Activated T-cell treated with anti-CD3 and anti-CD28 coated beads, Interleukin-2, amount 50 U/mL, for 48 hours (primary cell): ENCODE measurements at places on chromosomes 16 and 17.

GRCh38 chr17:55228683-55229192 lies 36.0 kb upstream of the HLF start:
- DNase-seq: no peak

DNA sequence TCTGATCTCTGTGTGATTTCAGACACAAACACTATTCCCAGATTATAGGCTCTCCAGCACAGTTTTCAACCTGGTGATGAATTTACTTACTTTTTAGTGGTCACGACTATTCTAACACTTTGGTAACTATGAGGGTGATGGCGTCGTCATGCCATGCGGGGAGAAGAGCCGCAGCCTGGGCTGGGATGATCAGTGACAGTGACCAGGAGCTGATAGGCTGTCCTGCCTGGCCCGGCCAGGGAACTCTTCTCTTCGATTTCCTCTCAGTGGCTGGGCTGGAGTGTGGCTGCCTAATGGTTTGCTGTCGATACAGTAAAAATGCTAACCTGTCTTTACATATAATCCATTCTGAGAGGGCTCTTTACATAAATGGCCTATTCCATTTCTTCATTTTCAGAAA lies 113.1 kb downstream of the IRX3 start:
- no peak for DNase-seq

GRCh38 chr17:10635290-10635689 lies 21.8 kb downstream of the MYH3 start:
- DNase-seq: no peak

DNA sequence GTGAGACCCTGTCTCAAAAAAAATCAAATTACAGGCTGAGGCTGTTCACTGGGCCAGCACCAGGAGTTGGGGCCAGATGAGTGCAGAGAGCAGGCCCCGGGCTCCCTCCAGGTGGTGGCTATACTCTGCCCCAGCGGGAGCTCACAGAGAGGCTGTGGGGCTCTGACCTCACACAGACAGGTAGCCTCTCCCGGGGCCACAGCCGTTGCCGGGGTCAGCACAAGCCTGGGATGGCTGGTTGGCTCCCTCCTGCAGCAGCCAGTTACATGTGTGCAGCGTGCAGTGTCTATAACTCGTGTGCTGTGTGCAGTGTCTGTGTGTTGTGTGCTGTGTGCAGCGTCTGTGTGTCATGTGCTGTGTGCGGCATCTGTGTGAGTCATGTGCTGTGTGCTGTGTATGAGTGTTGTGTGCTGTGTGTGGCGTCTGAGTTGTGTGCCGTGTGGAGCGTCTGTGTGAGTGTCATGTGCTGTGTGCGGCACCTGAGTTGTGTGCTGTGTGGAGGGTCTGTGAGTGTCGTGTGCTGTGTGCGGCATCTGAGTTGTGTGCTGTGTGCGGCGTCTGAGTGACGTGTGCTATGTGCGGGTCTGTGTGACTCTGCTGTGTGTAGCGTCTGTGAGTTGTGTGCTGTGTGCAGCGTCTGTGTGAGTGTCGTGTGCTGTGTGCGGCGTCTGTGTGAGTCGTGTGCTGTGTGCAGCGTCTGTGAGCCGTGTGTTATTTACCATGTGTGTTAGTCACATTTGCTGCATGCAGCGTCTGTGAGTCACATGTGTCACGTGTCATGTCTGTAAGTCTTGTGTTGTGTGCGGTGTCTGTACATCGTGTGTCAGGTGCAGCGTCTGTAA lies 20.9 kb downstream of the MAPK8IP3 start:
- no peak for DNase-seq

GRCh38 chr17:49687878-49688491 lies 10.1 kb upstream of the SPOP start:
- peak; percentile 49 for DNase-seq

- no peak for DNase-seq
Measured at GRCh38 chr17:44334727-44335126, 10.1 kb upstream of the SLC25A39 start.
